ENCODE measurements at places on chromosomes 5 and 9.

DNA sequence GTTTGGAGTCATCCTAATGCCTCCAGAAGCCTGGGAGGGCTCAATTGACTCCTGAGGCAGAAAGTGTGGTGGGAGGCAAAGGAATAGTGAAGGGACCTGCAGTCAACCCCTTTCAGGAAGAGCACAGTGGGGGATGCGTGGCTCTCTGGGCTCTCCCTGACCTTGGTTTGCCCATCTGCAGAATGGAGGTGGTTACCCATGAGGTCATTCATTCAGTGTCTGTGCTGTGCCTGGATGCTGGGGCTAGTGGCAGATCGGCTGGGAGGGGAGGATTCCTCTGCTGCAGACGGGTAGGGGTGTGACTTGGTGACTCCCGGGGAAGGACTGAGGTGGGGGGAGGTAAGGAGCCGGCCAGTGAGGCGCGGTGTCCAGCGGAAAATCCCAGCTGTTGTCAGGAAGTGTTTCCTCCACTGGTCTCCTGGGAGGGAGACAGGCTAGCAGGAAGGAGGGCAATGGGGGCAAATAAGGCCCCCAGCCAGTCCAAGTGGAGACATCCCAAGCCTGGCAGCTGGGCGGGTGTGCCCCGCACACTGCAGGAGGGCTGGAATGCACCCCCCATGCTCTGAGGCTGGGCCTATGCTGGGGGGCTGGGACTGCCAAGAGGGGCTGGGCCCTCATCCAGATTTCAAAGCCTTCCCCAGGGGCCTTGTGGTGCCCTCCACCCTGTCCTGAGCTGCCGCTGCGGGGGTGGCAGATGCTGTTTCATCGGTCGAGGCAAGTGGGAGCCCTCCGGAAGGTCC is 10.9 kb downstream of the CXXC5 start:
- peak; percentile 74 for DNase-seq

DNA sequence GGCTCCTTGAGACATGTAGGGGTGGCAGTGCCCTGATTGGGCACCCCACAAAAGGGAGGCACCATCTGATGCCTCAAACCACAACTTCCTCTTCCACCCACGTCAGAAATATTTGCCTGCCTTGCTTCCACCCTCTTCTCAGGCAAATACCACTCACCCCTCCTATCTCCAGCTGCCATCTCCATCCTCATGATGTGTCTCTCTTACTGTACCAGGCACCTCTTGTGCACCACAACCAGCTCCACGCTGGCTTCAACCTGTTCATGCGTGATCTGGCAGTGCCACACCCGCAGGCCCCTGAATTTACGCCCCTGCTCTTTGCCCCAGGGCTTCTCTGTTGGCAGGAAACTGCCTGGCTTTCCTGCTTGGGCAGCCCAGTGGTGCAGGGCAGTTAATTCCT is 87.8 kb upstream of the HSPA9 start:
- DNase-seq = peak; percentile 69

DNA sequence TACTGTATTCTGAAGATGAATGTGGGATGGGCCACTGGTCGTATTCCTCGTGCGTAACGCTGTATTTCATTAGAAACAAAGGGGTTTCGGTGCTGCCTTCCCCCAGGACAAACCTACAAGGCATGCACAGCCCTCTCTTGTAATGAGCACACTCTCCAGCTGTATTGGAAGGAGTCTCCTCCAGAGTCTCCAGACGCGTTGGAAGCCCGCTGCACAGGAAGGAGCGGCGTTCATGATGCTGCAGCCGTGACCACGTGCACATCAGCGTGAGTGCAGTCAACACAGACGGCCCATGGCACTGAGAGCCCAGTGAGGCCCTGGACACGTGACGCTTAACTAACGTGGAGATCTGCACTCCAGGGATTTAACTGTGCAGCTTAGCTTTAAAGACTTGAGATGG is 209.0 kb upstream of the IRX1 start:
- DNase-seq = no peak

- no peak for DNase-seq
These were observed 84.5 kb upstream of the MOCS2 start for GRCh38 chr5:53194086-53194485.

- DNase-seq = no peak
These were observed 27.9 kb downstream of the FBXW11 start for GRCh38 chr5:171978519-171978918.

- peak; percentile 21 for DNase-seq
These were observed 6.7 kb downstream of the OR1K1 start for GRCh38 chr9:122806661-122807060.

DNA sequence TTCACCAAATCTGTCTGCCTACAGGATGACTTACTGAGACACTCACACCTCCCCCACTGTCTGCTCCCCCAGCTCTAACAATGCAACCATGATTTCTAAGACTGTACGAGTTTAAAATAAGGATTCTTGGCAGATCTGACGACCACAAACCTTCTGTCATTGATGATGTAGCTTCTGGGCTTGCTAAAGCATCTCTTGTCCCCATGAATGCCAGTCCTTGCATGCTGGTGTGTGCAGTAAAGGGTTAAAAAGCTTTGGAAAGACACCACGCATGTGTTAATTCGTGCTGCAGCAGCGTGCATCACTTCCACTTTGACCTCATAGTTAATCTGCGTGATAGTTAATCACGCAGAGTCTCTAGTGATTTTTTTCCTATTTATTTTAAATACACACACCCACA is 411 bp upstream of the GABRG2 start:
- no peak for DNase-seq

- no peak for DNase-seq
These were observed 57.6 kb downstream of the JAK2 start for GRCh38 chr9:5042661-5043178.
